ENCODE measurements at places on chromosomes 4 and X.

GRCh38 chrX:47574076-47574546, 8.1 kb upstream of the TIMP1 start:
- no peak for DNase-seq

DNA sequence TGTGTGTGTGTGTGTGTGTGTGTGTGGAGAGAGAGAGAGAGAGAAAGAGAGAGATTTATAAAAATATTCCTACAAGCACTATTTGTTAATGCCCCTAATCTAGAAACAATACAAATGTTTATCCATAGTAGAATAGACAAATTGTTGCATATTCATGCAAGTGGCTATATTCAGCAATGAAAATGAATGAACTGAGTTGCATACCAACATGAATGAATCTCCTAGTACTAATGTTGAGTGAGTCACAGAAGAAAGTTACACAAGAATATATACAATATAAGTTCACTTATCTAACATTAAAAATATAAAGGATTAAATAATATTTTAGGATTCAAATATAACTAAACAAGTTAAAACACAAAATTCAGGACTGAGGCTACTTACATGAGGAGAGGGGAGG, 456.8 kb upstream of the AMOT start:
- no peak for DNase-seq

- peak; percentile 0 for DNase-seq
These were observed 81.3 kb downstream of the HMGN5 start for GRCh38 chrX:81120258-81120935.

DNA sequence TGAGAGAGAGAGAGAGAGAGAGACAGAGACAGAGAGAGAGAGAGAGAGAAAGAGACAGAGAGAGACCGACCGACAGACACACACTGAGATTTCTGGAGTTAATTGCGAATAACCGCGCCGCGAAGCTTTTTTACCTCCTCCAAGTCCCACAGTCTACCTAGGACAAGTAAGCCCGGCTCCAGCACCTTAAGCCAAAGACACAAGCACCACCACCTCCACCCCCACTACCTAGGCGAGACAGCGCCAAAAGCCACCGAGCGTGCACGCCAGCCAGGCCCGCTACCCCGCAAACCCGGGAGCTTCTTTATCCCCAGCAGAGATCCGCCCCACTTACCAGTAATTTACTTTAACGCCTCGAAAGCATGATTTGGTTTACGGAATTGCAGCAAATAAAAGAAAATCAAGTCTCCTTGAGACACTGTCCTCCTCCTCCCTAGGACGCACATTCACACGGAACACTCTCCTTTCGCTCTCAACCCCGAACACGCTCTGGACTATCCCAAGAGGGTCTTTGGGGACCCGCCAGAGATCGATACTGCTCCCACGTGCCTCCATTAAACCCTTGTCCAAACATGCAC, 649.6 kb upstream of the DIPK2B start:
- DNase-seq, result peak; percentile 7

DNA sequence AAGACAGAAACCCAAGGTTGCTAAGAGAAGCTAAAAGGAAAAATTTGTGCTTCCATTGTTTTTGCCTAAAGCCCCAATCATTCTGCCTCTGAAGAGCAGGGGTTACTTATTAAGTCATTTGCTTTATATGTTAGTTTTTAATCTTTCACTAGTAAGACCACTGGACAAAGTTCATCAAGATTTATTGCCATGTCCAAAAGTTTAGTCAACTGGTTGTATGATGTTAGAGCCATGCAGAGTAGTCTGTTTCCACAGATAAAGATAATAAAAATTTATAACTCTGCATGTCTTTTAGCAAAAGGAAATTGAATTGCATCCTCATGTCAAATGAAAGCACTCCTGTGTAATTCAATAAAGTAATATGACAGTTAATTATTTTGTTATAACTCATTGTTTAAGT, 75.8 kb upstream of the PRKG2 start:
- DNase-seq, result no peak

DNA sequence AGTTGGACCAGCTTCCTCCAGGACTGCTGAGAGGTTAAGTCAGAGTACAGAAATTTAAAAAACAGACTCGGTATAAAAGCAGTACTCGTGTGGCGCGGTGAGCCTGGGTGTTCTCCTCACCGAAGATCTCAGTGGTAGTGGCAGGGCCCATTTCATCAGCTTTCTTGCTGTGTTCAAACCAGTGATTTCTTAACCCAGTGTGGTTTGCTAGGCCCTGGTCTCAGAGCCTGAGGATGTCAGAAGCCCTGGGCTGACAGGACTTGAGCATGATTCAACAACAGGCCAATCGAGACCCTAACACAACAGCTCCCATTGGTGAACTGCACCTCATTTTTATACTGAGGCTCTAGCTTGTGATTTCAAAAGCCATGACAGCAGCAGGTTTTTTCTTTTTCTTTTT, 23.2 kb downstream of the PRIMPOL start:
- DNase-seq, result no peak

DNA sequence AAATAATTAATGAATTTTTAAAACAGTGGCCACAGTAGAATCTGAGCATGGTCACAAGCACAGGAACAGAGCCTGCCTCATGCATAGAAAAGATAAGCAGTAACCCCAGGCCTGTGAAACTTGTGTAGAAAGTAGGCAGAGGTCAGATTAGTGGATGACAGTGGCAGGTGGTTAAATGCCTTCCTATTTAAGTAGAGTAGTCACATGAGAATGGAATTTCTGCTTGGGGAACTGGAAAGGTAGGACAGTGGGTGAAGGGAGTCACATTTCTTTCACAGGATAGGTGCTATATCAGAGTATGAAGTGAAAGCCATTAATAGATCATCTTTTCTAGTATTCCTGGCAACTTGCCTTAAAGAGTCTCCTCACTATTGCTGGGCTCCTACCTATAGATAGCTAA, 34.9 kb upstream of the ASB12 start:
- no peak for DNase-seq

- DNase-seq, result no peak
These were observed 170.4 kb upstream of the LDB2 start for GRCh38 chr4:17068891-17069290.

DNA sequence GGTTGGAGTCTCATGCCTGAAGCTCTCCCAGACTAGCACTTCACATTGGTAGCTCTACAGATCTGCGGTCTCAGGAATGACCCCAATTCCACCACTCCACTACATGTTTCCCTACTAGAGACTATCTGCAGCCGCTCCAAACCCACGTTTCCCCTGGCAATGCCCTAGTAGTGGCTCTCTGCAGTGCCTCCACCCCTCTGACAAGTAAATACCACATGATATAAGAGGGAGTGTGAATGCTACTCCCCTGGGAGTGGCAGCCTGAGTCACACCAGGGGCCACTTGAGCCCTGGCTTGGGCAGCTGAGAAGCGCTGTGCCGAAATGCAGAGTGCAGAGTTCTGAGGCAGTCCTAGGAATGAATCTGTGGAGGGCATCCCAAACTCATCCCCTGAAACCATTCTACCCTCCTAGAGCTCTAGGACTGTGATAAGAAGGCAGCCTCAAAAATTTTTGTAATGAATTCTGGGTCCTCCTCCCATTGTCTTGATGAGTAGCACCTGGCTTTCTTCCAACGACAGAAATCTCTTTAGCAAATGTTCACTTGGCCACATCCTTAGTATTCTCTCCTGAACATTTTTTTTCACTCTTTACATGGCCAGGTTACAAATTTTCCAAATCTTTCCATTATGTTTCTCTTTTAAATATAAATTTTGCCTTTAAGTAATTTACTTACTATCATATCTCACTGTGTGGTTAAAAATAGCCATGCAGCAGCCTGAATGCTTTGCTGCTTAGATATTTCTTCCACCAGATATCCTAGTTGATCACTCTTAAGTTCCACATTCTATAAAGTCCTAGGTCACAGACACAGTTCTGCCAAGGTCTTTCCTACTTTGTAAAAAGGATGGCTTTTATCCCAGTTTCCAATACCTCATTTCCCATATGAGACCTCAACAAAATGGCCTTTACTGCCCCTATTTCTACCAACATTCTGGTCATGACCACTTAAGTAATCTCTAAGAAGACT, 160.2 kb upstream of the CPEB2 start:
- no peak for DNase-seq

GRCh38 chrX:4663085-4663484, 949.6 kb upstream of the PRKX start:
- DNase-seq, result no peak

- no peak for DNase-seq
These were observed 163.1 kb upstream of the PLAC1 start for GRCh38 chrX:134821370-134821769.

DNA sequence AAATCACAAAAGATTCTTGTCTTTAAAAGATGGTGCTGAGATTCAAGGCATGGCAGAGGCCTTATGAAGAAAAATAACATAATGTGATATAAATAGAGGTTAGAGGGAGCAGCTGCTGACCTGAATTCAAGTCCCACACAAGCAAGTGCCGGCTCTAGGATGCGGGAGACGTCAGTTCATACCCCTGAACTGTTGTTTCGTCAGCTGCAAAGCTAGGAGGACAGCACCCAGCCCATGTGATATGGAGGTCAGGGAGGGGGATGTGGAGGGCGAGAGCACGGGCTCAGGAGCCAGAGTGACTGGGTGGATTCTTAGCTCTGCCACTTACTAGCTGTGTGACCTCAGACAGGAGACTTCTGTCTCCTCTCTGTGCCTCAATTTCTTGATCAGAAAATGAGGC, 77.9 kb downstream of the JAKMIP1 start:
- no peak for DNase-seq

GRCh38 chr4:44756559-44756958, 30.2 kb upstream of the GNPDA2 start:
- no peak for DNase-seq
